ENCODE measurements at places on chromosomes 2 and 18.

DNA sequence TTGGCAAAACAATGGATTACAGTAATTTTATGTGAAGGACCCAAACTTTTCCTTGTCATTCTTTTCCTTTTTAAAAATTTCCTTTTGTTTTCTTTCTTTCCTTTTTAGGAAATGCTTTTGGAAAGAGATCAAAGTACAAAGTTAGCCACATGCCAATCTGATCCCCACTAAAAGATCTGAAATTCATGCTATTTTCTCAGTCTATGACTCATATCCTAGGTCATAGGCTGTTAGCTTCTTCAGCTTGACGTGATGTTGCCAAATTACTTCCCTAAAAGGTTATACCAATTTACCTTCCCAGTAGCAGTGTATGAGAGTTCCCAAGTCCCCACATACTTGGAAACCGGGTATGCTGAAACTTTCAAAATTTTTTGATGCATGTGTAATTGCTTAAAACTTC lies 355.3 kb downstream of the INSIG2 start:
- no peak for DNase-seq

GRCh38 chr2:126227250-126227649 lies 428.7 kb upstream of the GYPC start:
- DNase-seq, result no peak

DNA sequence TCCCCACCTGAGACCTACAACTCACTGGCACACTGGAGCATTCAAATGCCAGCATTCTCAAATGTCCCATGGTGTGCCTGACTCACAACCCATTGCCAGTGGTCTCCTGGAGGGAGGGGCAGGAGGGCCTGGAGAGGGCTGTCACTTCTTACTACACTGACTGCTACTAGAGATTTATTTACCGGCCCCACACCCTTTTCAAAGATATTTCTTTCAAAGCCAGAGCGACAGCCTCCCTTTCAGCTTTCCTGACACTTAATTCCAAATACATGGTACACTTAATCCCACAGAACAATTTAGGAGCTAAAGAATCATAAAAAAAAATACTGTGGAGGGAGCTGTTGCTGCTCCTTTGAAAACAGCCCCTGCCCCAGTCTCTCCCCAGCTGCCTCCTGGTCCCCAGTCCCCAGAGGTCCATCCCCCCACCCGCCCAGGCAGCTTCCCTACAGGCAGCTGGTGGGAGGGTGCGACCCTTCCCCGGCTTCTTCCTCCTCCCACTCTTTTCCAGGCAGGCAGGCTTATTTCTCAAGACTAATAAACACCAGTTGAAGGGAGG lies 129.1 kb upstream of the SMAD2 start:
- no peak for DNase-seq

DNA sequence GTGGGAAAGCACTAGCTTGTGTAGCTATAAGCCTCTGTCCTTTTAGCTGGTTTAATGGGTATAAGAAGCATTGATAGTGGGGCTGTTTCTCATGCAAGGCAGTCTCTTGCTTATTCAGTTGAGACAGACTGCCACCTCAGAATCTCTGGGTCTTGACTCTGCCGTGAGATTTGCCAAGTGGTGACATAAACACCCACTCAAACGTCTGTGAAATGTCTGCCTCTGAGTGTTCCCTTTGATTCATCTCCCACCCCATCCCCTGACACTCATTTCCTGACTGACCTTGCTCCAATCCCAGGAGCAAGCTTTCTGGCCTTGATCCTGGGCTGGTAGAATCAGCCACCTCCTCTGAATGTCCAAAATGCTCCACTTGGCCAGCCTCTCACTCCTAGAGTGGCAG lies 141.9 kb upstream of the RBMS1 start:
- DNase-seq, result no peak

DNA sequence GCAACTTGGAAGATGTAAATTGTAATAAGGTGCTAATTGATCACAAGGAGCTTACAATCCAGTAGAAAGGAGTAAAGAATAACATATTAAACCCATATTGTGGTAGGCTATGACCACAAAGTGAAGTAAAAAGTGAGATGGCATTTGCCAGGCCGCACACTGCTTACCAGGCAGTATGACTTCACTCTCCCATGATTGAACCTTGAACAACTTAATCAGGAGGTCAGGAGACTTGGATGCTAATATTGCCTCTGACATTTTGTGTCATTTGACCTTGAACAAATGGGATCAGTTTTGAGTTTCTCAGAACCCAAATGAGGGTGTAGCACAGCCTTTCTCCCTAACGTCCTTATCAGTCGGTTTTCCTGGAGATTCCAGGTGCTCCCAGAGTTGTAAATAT lies 44.0 kb downstream of the SLC9A2 start:
- DNase-seq, result no peak

GRCh38 chr2:27154488-27154887 lies 5.7 kb downstream of the TCF23 start:
- no peak for DNase-seq

- DNase-seq, result no peak
These were observed 184.8 kb downstream of the NR4A2 start for GRCh38 chr2:156147594-156148330.

- no peak for DNase-seq
These were observed 77.4 kb downstream of the NRP2 start for GRCh38 chr2:205759732-205760131.

DNA sequence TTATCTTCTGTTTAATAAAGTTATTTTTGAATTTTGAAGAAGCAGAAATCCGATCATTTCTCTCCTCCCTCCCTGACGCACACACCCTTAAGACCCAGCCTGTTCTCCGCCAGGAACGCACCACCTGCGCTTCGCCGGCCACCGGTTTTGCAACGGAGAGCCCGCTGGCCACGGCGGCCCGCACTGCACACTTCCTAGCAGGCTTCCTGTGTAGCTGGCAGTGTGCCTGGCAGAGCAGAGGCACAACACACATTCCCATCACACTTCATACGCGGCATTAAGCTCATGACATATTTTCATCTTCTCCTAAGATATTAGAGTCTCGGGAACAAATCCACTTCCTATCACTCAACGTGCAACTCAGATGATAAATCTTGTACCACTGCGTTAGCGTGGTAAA lies 148.0 kb downstream of the HDAC4 start:
- no peak for DNase-seq

Measured in T follicular helper cell (primary cell).